ENCODE measurements at places on chromosomes 2 and 18. TPM values are rescaled to one million over a fixed set of nuclear protein-coding genes. Genes with fewer than 3 reads are reported as not detected.
A peak's percentile ranks its signal among the peaks of the same experiment; 100 is the strongest.

- H3K4me1 ChIP-seq: no peaks in the 10 kb centered on the region
- no peaks in the 10 kb centered on the region for H3K27me3 ChIP-seq
- no peak overlapping the region for H3K4me3 ChIP-seq
- no peak overlapping the region for H3K27ac ChIP-seq
These were observed 147.1 kb downstream of the IKZF2 start for GRCh38 chr2:213004197-213004821.

The SLC23A3 gene
- 0.96 TPM for total RNA-seq

DNA sequence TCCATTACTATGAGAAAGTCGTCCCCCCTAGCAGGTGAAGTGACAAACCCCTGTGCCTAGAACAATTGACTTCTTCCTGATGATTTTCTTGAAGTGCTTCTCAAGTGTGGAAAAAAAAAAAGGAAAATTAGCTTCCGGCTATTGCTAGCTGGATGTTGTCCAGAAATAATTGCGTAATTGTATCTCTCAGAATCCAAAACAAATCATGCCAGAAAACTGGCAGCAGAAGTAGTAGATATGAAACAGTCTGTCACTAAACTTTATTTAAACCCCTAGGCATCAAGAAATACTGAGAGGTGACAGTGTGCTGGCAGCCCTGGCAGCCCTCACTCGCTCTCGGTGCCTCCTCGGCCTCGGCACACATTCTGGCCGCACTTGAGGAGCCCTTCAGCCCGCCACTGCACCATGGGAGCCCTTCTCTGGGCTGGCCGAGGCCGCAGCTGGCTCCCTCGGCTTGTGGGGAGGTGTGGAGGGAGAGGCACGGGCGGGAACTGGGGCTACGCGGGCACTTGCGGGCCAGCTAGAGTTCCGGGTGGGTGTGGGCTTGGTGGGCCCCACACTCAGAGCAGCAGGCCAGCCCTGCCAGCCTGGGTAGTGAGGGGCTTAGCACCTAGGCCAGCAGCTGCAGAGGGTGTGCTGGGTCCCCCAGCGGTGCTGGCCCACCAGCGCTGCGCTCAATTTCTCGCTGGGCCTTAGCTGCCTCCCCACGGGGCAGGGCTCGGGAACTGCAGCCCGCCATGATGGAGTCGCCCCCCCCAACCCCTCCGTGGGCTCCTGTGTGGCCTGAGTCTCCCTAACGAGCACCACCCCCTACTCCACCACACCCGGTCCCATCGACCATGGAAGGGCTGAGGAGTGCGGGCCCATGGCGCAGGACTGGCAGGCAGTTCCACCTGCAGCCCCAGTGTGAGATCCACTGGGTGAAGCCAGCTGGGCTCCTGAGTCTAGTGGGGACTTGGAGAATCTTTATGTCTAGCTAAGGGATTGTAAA is 80.5 kb upstream of the ABCA12 start:
- H3K36me3 ChIP-seq: no peaks in the 10 kb centered on the region
- H3K4me1 ChIP-seq: no peaks in the 10 kb centered on the region
- no peaks in the 10 kb centered on the region for H3K27me3 ChIP-seq
- H3K27ac ChIP-seq: no peak overlapping the region
- H3K4me3 ChIP-seq: no peak overlapping the region

The ITPRIPL1 gene
- 5.1 TPM for total RNA-seq

The GALNT5 gene
- total RNA-seq: not detected

- no peak overlapping the region for H3K4me3 ChIP-seq
- no peaks in the 10 kb centered on the region for H3K4me1 ChIP-seq
- no peak for DNase-seq
- H3K27ac ChIP-seq: no peak overlapping the region
These were observed 397.6 kb upstream of the LINC00305 start for GRCh38 chr18:64546451-64546850.

- DNase-seq: no peak
- no peak overlapping the region for H3K27ac ChIP-seq
- H3K4me1 ChIP-seq: no peaks in the 10 kb centered on the region
- no peaks in the 10 kb centered on the region for H3K27me3 ChIP-seq
- H3K4me3 ChIP-seq: no peak overlapping the region
These were observed 644.3 kb downstream of the CBLN2 start for GRCh38 chr18:71899707-71900472.

The TCF4 gene
- 3.0 TPM for total RNA-seq

GRCh38 chr2:109421101-109421500 is 192.7 kb downstream of the SEPTIN10 start:
- no peak overlapping the region for H3K4me3 ChIP-seq
- H3K4me1 ChIP-seq: no peaks in the 10 kb centered on the region
- H3K27me3 ChIP-seq: no peaks in the 10 kb centered on the region
- H3K27ac ChIP-seq: no peak overlapping the region
- H3K36me3 ChIP-seq: no peaks in the 10 kb centered on the region

DNA sequence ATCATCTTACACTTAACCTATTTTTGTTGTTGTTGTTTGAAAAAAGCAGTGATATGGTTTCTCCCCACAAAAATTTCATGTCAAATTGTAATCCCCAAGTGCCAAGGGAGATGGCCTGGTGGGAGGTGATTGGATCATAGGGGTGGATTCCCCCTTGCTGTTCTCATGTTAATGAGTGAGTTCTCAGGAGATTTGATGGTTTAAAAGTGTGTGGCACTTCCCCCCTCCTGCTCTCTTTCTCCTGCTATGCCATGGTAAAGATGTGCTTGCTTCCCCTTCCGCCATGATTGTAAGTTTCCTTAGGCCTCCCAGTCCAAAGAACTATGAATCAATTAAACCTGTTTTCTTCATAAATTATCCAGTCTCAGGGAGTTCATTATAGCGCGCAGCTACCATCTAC is 1362.7 kb upstream of the FAM98A start:
- no peak overlapping the region for H3K4me3 ChIP-seq
- H3K4me1 ChIP-seq: no peaks in the 10 kb centered on the region
- no peaks in the 10 kb centered on the region for H3K36me3 ChIP-seq
- DNase-seq: no peak
- H3K27ac ChIP-seq: no peak overlapping the region

The TMEM37 gene
- total RNA-seq: not detected

DNA sequence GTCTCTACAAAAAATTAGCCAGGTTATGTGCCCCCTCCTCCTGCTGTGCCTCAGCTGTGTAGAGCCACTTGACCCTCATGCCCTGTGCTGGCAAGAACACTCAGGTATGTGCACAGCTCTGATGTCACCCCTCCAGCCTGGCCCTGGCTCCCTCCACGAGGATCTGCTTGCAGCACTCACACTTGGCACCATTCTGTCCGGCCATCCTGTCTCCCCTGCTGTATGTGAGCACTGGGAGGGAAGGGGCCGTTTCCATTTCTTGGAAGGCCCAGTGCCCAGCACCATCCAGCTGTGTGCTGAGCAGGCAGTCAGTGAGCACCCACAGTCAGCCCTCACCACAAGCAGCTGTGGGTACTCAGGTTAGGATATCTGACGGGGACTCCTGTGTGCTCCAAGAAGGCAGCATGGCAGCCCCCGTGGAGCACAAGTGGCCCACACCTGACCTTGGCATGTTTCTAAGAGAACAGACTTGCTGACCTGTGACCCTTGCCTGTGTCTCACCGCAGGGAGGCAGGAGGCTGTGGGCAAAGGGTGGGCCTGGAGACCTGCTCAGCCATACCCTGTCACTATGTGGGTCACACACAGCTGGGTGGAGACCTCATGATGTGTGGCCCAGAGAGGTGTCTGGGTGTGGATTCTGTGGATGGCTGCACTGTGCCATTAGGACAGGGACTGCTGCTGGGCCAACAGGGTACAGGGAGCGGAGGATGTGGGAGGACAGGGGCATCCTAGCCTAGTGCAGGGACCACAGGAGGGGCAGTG is 31.5 kb downstream of the USP34 start:
- no peaks in the 10 kb centered on the region for H3K27me3 ChIP-seq
- H3K27ac ChIP-seq: no peak overlapping the region
- no peak for DNase-seq
- H3K4me1 ChIP-seq: peaks cover 39% of the 10 kb centered on the region
- H3K36me3 ChIP-seq: peaks cover 8% of the 10 kb centered on the region

- H3K27me3 ChIP-seq: no peaks in the 10 kb centered on the region
- no peak for DNase-seq
- no peak overlapping the region for H3K4me3 ChIP-seq
- no peak overlapping the region for H3K27ac ChIP-seq
- no peaks in the 10 kb centered on the region for H3K36me3 ChIP-seq
These were observed 993.6 kb downstream of the LRP1B start for GRCh38 chr2:141137122-141137693.

GRCh38 chr2:191166111-191166755 is 15.4 kb upstream of the STAT4 start:
- H3K27me3 ChIP-seq: no peaks in the 10 kb centered on the region
- H3K36me3 ChIP-seq: no peaks in the 10 kb centered on the region
- no peak for DNase-seq
- no peaks in the 10 kb centered on the region for H3K4me1 ChIP-seq

- DNase-seq: no peak
- H3K27me3 ChIP-seq: no peaks in the 10 kb centered on the region
- H3K4me3 ChIP-seq: no peak overlapping the region
These were observed 89.6 kb downstream of the PRELID3A start for GRCh38 chr18:12497296-12497695.

DNA sequence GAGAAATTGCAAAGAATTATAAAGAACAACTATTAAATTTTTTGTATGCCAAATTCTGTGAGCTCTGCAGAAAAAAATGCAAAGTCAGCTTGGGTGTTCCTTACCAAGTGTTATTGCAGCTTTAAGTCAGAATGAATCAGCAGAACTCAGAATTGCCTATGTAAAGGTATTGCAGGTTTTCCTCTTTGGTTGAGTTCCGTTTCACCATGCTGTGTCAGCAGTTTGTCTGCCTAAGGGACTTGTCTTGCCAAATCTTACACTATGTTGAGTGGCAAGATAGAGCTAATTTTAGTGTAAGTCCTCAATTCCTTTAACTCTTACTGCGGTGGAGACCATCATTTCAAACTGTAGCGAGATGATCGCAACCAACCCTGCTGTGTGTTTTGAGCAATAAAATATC is 38.8 kb downstream of the ADAM23 start:
- no peaks in the 10 kb centered on the region for H3K36me3 ChIP-seq
- no peaks in the 10 kb centered on the region for H3K27me3 ChIP-seq

GRCh38 chr2:219739066-219739465 is 111.6 kb downstream of the SLC4A3 start:
- peaks cover 7% of the 10 kb centered on the region for H3K27me3 ChIP-seq
- H3K4me3 ChIP-seq: no peak overlapping the region
- no peaks in the 10 kb centered on the region for H3K4me1 ChIP-seq
- no peak for DNase-seq

The BMP10 gene
- total RNA-seq: not detected

DNA sequence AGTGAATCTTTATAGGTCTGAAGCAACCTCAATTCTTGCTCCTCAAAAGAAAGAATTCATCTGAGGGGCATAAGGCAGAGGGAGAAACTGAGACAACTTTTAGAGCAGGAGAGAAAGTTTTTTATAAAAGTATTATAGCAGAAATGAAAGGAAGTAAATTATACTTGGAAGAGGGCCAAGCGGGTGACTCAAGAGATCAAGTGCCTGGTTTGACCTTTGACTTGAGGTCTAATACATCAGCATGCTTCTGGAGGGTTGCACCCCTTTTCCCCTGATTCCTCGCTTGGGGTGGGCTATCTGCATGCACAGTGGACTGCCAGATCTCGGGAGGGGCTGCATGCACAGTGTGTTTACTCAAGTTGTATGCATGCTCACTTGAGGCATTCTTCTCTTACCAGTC is 268.5 kb upstream of the LRATD1 start:
- H3K4me1 ChIP-seq: no peaks in the 10 kb centered on the region
- no peak overlapping the region for H3K27ac ChIP-seq
- DNase-seq: no peak
- no peaks in the 10 kb centered on the region for H3K27me3 ChIP-seq
- no peaks in the 10 kb centered on the region for H3K36me3 ChIP-seq
- no peak overlapping the region for H3K4me3 ChIP-seq

GRCh38 chr2:60520917-60521539 is 32.4 kb downstream of the BCL11A start:
- H3K27me3 ChIP-seq: no peaks in the 10 kb centered on the region
- H3K27ac ChIP-seq: no peak overlapping the region
- no peaks in the 10 kb centered on the region for H3K4me1 ChIP-seq
- no peak overlapping the region for H3K4me3 ChIP-seq
- DNase-seq: no peak
- no peaks in the 10 kb centered on the region for H3K36me3 ChIP-seq

DNA sequence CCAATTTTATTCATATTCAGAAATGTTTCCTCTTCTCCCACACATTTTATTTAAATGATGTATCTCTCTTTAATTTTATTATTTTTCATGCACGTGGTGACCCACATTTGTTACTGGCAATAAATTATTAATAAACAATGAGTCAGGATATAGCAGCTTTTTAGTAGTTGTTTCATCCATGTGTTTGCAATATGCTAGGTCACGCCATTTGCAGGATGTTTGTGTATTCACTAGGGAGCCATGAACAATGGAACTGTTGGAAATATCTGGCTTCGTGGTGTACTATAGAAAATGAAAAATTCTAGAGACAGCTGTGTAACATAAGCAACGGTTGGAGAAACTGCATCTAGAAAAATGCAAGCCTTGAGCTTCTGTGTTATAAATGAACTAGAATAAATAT is 176.0 kb upstream of the COL3A1 start:
- no peaks in the 10 kb centered on the region for H3K36me3 ChIP-seq
- no peak overlapping the region for H3K4me3 ChIP-seq
- no peak for DNase-seq
- no peak overlapping the region for H3K27ac ChIP-seq
- no peaks in the 10 kb centered on the region for H3K27me3 ChIP-seq

GRCh38 chr18:77470569-77471413 is 221.1 kb downstream of the GALR1 start:
- no peak overlapping the region for H3K4me3 ChIP-seq
- peaks cover 7% of the 10 kb centered on the region for H3K27me3 ChIP-seq
- H3K4me1 ChIP-seq: no peaks in the 10 kb centered on the region
- no peak overlapping the region for H3K27ac ChIP-seq

DNA sequence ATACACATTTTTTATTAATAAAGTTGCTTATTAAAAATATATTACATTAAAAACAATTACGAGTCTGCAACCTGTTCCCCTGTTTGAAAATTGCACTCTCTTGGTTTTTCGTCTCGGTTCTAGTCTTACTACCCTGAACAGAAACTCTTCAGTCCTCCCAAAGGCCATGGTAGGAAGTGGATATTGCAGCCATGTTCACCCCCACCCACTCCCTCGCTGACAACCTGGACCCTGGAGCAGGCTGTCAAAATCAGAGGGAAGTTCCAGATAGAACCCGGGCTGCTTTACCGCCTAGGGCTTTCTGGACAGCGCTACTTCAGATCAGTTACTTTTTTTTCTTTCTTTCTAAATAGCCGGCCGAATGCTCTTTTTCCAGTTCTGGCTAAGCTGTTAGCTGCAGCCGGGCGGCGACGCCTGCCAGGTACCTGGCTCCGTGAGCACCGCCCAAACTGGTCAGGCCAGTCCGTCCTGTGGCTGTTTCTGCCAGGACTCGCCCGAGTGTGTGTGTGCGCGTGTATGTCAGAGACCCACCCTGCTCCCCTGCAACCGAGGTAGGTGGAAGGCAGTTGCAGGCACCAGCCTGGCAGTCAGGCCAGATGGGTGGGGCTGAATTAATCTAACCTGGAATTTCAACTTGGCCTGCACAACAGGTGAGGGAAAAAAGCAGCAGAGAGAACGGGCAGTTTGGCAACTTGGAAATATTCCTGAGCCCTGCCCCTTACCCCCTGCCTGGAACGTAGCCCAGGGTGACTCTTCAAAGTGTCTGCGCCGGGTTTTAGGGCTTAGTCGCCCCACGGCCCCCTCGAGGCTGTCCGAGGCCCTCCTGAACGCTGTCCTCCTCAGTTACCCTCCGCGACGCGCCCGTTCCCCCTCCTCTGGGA is 1.1 kb upstream of the TET3 start:
- DNase-seq: no peak
- H3K36me3 ChIP-seq: no peaks in the 10 kb centered on the region
- peak overlapping the region; percentile 61 for H3K4me3 ChIP-seq
- no peaks in the 10 kb centered on the region for H3K27me3 ChIP-seq
- peaks cover 78% of the 10 kb centered on the region for H3K4me1 ChIP-seq

- H3K27me3 ChIP-seq: peaks cover under 1% of the 10 kb centered on the region
- H3K4me3 ChIP-seq: no peak overlapping the region
- peaks cover 4% of the 10 kb centered on the region for H3K4me1 ChIP-seq
- no peak overlapping the region for H3K27ac ChIP-seq
These were observed 7.7 kb upstream of the SNTG2 start for GRCh38 chr2:942775-943460.

The FBLN7 gene
- total RNA-seq: 27.0 TPM
